NCI-H226 (cell line): ENCODE measurements at places on chromosomes 2 and 18.
A peak's percentile ranks its signal among the peaks of the same experiment; 100 is the strongest.

- peak; percentile 3 for DNase-seq
Observed at GRCh38 chr2:28096421-28096820, 205.9 kb downstream of the BABAM2 start.

DNA sequence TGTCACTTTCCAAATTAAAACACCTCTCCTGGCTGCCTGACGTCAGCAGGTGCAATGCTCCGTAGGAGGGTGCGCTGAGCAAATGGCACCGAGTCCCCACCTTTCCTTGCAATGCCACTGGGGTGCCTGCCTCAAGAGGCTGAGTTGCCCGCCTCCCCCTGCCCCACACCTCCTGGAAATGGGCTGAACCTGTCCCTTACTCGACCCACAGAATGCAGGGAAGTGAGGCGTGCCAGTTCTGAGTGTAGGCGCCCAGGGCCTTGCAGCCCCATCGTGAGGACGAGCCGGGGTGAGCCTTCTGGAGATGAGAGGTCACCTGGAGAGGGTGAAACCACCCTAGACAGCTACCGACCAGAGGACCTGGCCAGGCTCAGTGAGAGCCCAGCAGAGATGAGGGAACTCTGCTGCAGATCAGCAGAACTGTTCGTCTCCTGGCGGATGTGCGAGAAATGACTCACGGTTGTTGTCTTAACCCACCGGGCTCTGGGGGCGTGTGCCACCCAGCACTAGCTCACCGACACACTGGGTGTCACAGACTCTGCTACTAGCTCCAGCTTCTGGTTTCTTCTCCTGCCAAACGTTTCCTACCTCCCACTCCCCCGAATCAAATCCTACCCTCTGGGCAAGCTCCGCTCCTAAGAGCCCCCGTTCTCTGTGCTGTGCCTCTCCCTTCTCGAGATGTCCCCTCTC lies 168.7 kb upstream of the HDAC4 start:
- DNase-seq, result no peak

GRCh38 chr2:113113807-113114206 lies 13.6 kb upstream of the IL1RN start:
- no peak for DNase-seq

- DNase-seq, result no peak
Observed at GRCh38 chr2:231568785-231569435, 23.8 kb upstream of the TEX44 start.

- peak; percentile 34 for DNase-seq
Observed at GRCh38 chr2:70087702-70088597, 673 bp downstream of the PCBP1 start.

DNA sequence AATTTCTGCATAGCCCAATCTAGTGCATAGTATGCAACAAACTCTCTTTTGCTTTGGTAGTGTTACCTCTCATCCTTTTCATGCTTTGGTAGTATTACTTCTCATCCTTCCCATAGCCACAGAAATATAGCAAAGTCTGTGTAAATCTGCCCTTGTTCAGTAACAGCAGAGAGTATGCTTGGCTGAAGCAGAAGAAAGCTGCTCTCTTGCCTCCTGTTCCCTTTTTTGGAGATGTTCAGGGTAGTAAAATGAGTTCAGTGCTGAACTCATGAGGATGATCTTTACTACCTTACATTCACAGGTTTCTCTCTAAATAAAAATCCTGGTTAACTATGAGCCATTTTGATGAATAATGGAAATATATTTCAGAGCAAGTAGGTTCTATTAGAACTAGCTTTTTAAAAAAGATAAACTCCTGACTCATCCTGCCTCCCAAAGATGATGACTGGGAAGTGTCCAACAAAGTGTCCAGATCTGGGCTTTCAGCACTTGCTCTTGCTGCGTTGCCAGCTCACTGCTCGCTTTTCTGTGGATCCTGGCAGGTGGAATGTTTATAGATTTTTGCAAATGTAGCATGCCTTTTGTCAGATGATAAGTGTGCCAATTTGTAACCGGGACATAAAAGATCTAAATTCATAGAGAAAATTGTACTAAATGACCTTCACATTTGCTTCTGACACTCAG lies 29.4 kb upstream of the CHMP3 start:
- DNase-seq, result peak; percentile 39

- peak; percentile 78 for DNase-seq
Observed at GRCh38 chr2:120867290-120868241, 131.9 kb downstream of the GLI2 start.

DNA sequence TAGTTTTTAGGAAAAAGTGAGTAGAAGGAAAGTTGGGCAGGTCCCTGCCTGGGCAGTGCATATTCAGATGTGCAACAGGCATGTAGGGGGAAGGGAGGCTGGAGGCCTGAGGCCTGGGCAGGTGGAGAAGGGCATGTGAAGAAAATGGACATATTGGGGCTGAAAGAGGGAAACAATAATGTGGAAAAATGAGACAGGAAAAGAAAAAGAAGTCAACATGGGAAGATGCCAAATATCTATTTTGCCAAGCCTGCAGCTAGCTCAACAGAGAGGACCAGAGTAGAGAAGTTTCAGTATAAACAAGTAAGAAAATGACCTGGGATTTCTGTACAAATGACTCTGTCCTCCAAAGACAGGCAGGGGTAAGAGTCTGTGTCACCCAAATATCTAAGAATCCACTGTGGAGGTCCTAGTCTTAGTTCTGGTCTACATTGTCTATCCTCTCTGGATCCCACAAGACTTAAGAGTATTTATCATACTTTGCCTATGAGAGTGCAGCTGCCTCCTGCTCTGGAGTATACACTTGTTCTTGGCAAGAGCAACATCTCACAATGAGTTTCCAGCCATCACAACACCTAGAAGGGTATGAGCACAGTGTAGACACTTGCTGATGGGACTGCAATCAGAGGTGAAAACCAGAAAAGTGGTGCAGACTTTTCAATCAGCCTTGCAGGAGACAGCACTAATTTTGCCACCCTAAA lies 80.2 kb downstream of the CLHC1 start:
- no peak for DNase-seq

- no peak for DNase-seq
Observed at GRCh38 chr2:63855418-63856302, 14.0 kb downstream of the UGP2 start.

DNA sequence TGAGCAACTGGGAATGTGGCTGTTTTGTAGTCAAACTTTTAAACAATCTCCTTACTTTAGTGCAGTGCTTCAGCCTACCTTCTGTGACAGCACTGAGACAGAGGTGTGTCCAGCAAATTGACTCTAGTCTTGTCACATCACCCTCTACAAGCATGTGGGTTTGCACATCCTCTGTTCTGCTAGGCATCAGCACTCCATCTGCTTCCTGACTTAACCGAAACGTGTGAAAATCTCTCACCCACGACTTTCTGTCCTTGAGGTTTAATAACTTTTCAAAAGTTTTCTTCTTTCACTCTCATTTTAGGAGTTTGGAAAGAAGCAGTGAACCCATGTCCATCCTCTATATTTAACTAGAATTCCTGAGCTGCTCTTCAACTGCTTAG lies 42.6 kb downstream of the TTR start:
- DNase-seq, result no peak

- DNase-seq, result no peak
Observed at GRCh38 chr18:48310353-48310752, 98.8 kb downstream of the ZBTB7C start.

DNA sequence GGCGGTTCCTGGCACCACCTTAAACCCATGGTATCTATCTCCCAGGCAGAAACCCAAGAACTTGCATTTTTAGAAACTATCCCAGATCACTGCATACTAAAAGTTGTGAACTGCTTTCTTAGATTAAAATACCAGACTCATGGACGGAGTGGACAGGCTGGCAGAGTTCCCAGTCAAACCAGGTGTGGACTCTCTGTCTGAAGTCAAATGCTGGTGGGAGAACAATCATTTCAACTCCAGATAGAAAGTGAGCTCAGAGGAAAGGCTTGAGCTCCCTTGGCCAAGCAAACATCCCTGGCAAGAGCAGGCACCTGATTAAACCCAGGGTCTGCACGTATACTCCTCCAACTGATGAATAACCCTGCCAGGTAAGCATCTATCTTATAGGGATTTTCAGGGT lies 19.5 kb downstream of the NXPH2 start:
- peak; percentile 51 for DNase-seq

GRCh38 chr2:99940963-99941362 lies 201.4 kb downstream of the AFF3 start:
- peak; percentile 3 for DNase-seq

GRCh38 chr2:187453078-187453641 lies 5.1 kb upstream of the CALCRL start:
- no peak for DNase-seq

GRCh38 chr18:51437280-51438271 lies 240.1 kb upstream of the MEX3C start:
- DNase-seq, result peak; percentile 61

DNA sequence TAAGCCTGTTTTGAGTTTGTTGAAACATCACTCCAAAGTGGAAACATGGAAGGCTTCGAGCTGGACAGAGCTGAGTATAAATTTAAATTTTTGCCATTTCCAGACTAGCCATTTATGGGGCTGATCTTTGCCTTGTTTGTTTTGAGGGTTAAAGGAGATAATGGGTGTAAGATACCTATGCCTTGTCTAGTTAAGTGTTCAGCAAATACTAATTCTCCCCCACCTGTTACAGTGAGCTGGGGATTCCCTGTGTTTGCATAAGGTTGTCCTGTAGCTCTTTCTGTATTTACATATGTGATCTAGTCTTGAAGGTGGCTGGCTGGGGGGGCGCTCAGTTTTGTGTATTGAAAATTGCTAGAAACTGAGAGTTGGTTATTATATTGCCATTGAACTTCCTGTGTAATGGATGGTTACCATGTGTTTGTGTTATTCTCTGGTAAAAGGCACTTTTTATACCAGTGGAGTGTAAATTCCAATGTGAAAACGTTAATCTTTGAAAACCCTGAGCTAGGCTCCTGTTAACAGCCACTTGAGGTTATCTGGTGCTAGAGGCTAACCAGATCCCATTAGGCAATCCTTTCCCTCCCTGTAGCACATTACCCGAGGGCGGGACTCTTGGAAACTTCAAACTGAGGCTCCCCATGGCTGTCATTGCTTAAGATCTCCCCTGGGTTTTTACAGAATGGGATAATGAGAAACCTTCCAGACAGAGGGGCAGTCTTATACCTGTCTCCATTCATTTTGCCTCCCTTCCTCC lies 26.7 kb downstream of the TANC1 start:
- DNase-seq, result peak; percentile 86

DNA sequence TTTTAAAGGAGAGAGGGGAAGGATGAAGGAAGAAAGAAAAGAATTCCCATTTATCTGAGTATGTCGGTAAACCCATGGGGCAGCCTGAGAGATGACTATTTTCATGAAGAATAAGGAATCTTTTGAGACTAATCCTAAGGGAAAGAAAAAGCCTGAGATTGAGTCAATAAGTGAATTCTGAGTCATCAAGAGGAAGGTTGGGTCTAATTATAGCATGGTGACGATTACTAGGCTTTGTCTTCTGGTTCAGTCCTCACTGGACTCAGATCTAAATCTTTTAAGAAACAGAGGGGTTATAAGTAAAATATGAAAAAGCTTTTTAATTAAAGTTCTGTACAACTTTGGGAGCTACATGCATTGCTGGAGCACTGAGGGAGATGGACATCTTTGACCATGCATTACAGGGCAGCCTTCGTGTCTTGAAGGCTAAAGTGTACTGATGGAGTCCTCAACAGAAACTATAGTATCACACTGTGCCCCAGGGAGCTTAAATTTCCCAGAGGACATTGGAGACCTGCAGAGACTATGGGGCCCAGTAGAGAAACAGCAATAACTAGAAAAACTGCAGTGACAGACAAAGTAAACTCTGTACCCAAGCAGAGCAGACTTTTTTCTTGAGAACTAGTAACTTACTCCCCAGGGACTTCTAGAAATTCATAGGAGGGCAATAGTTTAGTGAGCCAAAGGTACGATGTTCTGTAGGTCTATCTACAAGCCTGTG lies 260.9 kb downstream of the RAD51AP2 start:
- DNase-seq, result no peak

- DNase-seq, result no peak
Observed at GRCh38 chr2:231104115-231104713, 20.6 kb downstream of the HTR2B start.

DNA sequence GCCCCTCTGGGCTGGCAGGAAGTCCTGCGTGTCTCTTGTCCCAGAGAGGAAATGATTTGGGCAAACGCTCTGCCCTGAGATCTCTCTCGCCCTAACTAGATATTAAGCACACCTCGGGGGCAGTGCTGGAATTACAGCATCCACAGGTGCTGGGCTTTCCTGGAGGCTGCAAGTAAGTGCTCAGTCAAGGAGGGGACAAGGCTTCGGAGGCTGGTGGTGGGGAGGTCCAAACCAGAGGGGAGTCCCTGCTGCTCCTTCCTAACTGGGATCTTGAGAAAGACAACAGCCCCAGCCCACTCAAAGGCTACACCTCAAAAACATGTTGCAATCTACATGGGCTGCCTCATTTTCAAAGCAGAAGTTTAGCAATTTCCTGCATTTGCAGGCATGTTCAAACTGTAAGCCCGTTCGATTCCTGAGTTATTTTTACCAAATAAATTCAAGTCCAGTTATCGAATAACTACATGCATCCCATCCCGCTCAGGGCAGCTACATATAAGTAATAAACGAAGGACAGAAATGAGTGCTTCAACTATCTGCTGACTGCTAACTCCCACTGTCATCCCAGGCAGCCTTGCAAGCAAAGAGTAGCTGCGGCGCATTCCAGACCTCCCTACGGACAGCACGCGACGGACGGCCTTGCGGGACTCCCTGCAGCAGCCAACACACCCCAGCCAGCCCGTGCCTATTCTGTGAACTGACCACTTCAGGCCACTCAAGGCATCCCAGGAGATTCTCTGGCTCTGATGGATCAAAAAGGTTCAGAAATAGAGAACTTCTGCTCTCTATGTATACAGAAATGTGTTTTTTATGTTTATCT lies 27.5 kb downstream of the ZNF516 start:
- DNase-seq, result no peak
